Activated CD4-positive, alpha-beta T cell treated with anti-CD3 and anti-CD28 coated beads for 4 hours (primary cell): ENCODE measurements at places on chromosomes 6 and 20.

DNA sequence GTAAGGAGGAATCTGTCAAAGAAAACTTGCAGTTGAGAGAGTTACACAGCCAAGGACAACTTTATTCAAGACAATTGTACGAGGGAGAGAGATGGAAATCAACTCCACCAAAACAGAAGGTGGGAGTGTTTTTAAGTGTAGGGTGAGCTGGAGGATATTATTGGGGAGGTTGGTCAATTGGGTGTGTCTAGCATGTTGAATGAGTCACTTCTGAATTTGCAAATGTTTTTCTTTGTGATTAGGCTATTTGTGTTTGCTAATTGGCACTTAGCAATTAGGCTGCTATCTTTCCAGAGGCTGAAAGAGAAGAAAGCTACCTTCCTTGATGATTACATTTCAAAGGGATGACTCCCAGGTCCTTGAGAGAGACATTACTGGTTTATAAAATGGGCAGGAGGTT is 441.1 kb downstream of the MEI4 start:
- DNase-seq, result no peak

GRCh38 chr6:87763901-87764300 is 61.9 kb upstream of the AKIRIN2 start:
- DNase-seq, result no peak

DNA sequence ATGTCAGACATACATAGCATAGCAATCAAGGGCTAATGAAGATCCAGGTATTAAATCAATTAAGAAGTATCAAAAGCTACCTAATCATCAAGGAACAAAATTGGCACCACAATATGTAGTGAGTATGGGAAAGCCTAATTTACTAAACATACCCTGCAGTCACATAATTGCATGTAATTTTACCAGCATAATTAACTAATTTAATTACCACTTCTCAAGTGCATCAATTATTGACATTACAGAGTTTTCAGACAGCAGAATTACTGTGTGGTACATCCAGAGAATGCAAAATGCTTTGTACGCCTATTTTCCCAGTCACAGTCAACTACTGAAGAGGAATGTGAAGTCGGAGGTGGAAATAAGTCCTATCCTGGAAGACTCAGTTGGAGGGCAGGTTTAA is 279.0 kb upstream of the ID4 start:
- no peak for DNase-seq

DNA sequence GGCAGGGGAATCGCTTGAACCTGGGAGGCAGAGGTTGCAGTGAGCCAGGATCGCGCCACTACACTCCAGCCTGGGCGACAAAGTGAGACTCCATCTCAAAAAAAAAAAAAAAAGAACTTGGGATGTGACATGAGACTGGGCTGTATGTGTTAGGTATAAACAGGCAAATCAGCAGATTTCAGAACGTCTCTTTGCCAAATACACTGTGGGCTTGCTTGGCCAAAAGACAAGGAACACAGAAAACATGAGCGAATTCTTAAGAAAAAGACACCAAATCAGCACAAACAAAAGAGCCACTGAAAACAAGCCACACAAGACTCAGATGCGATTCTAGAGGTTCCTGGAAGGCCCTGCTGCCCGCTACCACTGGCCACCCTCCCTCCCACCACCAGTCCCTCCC is 12.5 kb downstream of the ETV7 start:
- DNase-seq, result no peak

DNA sequence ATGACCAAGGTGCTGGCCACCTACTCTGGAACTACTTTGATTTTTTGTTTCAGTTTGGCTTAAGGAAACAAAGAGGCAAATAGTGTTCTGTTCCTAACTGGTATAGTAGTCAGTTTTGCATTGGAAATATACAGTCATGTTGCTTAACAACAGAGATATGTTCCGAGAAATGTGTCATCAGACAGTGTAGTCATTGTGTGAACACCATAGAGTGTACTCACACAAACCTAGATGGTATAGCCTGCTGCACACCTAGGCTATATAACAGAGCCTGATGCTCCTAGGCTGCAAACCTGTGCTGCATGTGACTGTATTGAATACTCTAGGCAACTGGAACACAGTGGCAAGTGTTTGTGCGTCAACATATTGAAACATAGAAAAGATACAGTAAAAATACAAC is 80.4 kb downstream of the ARID1B start:
- peak; percentile 6 for DNase-seq

GRCh38 chr20:63142933-63143332 is 73.0 kb downstream of the YTHDF1 start:
- DNase-seq, result no peak

DNA sequence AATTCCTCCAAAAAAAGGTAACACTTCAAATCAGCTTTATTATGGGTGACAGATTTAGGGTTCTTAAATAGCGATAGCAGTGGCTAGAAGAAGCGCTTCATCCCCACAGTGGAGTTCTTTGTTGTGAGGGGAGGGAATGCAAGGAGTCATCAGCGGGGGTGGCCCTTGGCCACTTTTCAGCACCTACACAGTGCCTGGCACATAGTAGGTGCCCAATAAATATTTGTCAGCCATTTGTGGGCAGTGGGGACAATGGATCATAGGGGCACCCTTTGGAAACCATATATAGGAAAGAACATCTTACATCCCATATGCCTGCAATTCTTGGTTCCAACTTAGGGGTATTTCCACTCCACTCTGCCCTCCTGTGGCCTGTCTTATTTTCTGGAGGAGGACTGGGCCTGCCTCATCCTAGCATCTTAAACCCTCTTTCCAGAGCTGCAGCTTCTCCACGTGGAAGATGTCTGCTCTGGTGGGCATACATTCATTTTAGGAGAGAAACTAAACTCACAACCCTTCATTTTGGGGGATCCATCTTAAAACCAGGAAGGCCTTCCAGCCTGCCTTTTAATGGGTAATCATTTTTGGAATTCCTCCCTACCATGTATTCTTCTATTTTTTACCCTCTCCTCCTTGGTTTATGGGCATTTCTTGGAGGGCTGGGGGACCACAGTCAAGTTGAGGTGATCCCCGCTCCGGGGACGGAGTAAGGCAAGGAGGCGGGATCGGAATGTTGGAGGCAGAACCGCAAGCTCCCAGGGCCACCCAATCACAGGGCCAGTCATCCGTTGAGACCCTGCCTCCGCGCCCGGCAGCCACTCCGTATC is 2.6 kb upstream of the GPSM3 start:
- no peak for DNase-seq

DNA sequence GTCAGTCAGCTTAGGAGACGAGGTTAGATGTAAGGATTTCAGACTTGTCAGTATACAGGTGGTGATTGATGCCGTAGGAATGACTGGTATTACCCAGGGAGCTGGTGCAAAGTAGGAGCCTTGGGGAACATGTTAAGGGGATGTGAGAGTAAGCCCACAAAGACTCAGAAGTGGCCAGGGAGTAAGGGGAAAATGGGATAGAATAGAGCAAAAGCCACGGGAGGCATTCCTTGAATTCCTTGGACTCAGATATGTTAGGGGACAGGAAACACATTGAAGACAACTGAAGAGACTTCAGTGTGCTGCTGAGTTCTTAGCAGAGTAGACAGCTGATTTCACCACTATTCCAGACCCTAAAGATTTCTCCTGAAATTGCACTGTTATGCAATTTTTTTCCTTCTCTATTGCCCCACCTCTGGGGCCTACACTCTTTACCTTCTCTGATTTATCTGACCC is 1.2 kb upstream of the ACAT2 start:
- DNase-seq, result no peak

DNA sequence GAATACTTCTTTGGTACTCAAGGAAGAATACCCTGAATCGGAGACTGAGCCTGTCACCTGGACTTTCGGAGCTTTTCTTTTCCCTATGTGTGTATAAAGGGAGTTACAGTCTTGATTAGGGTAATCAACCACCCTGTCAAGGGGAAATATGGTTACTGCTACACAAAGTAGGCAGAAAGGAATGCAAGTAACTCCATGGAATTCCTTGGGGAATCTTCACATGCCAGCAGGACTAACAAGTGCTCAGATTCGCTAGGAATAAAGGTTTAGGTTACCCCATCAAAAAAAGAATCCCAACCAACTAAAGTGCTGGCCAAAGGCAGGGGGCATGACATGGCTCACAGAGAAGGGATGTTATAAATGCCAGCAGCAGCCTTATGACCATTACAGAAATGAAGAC is 10.4 kb downstream of the KCNS1 start:
- DNase-seq, result no peak

- DNase-seq, result no peak
These were observed 36.6 kb downstream of the ERGIC3 start for GRCh38 chr20:35578469-35578868.

DNA sequence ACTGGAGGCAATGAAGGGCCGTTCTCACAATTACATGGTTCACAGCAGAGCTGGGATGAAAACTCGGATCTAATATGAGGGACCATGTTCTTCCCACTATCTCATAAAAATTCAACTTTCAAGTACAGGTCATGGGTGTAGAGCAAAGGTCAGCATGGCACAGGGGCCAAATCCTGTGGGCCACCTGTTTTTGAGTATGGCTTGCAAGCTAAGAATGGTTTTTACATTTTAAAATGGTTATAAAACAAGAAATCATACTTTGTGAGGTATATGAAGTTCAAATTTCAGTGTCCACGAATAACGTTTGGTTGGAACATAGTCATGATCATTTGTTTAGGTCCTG is 4.6 kb downstream of the MAP3K5 start:
- no peak for DNase-seq

GRCh38 chr20:35743693-35744491 is 1.8 kb upstream of the RBM39 start:
- no peak for DNase-seq

DNA sequence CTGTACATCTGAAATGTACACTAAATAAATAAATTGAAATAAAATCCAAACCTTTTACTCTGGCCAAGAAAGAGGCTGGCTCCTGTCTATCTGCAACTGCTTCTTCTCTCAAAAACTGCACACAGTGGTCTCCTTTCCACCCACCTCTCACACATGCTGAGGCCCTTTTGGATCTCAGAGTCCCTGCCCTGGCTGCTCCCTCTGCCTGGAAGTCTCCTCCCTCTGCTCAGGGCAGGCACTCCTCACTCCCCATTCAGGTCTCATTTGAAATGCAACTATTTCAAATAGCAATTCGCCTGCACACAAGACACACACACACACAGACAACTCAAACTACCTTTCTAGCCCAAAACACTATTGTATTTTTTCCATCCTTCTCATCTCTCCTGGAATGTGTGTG is 348.8 kb downstream of the PKHD1 start:
- no peak for DNase-seq

DNA sequence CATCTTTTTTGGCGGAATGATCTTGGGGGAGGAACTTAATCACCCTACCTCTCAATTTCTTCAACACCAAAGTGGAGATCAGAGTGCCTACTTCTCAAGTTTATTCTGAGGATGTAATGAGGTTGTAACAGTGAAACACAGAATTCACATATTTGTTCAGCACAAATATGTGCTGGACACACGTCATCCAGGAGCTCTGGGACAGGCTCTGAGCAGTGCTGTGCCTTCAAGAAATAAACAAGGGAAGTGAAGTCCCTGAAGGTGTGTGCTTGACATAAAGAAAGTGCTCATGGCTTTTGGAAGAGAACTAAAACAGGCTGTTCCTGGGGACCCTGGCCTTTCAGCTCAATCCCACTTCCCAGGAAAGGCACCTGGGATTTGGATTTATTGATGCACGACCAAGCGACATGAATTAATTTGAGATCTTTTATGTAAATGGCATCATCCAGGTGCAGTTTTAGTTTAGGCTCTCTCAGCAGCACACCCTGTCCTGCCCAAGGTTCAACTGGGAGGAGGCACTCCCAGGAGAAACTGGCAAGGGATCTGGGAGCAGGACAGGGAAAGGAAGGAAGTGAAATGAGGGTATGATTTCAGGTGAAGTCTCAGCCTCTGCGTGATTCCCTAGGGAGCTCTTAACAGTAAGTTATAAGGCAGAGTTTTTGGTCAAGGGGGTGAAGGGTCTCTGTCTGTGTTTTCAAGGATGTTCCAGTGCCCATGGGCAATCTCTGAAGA is 211.0 kb downstream of the FOXA2 start:
- DNase-seq, result no peak

GRCh38 chr6:150491131-150491810 is 108.4 kb upstream of the PLEKHG1 start:
- DNase-seq, result no peak

- no peak for DNase-seq
These were observed 95.3 kb upstream of the MAN1A1 start for GRCh38 chr6:119444642-119445557.

- no peak for DNase-seq
These were observed 55.3 kb upstream of the POPDC3 start for GRCh38 chr6:105235155-105235554.

DNA sequence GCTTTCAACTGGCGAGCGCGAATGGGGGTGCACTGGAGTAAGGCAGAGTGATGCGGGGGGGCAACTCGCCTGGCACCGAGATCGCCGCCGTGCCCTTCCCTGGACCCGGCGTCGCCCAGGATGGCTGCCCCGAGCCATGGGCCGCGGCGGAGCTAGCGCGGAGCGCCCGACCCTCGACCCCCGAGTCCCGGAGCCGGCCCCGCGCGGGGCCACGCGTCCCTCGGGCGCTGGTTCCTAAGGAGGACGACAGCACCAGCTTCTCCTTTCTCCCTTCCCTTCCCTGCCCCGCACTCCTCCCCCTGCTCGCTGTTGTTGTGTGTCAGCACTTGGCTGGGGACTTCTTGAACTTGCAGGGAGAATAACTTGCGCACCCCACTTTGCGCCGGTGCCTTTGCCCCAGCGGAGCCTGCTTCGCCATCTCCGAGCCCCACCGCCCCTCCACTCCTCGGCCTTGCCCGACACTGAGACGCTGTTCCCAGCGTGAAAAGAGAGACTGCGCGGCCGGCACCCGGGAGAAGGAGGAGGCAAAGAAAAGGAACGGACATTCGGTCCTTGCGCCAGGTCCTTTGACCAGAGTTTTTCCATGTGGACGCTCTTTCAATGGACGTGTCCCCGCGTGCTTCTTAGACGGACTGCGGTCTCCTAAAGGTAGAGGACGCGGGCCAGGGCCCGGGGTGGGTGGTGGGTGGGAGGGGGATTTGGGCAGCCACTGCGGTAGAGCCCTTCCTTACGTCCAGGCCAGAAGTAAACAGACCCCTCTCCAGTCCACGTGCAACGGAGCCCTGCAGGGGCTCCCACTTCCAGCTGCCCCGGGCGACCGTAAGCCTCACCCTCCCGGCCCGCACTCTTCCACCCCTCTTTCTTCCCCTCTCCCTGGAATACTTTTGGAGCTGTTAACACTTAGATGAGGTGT is 998 bp downstream of the BMP2 start:
- no peak for DNase-seq

GRCh38 chr6:2862712-2863181 is 21.1 kb upstream of the SERPINB1 start:
- DNase-seq, result no peak

GRCh38 chr6:28863604-28864325 is 60.0 kb downstream of the TRIM27 start:
- DNase-seq, result peak; percentile 91

DNA sequence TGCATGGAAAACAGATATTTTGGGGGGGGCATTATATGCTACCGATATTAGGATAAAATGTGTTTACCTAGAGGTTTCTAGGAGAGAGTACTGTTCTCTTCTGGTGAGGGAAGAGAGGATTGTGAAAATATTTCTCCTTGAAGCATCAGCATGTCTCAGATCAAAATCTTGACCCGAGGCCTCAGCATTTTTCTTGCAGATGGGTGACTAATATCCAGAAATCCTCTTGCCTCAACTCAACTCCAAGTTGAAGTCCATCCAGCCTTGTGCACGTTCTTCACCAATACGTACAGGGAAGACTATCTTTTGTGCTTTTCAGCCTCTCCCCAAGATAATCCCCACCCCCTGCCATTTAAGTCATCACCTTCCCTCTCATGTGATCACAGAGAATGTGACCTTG is 59.5 kb downstream of the PRND start:
- no peak for DNase-seq

- DNase-seq, result no peak
These were observed 54.8 kb upstream of the MBOAT1 start for GRCh38 chr6:20266851-20267608.
